ENCODE measurements at places on chromosomes 4 and X.

DNA sequence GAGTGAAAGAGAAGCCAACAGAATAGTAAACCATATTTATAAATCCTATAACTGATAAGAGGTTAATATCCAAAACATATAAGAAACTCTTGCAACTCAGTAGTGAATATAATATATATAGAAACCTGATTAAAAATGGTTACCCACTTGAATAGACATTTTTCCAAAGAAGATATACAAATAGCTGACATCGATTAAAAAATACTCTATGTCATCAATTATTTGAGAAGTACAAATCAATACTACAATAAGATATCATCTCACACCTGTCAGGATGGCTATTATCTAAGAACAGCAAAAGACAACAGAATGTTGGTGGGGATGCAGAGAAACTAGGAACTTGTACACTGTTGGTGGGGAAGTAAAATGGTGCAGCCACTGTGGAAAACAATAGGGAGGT, 254.4 kb downstream of the PPARGC1A start:
- DNase-seq, result no peak

- DNase-seq, result no peak
Measured at GRCh38 chrX:87578978-87579377, 61.4 kb downstream of the KLHL4 start.

DNA sequence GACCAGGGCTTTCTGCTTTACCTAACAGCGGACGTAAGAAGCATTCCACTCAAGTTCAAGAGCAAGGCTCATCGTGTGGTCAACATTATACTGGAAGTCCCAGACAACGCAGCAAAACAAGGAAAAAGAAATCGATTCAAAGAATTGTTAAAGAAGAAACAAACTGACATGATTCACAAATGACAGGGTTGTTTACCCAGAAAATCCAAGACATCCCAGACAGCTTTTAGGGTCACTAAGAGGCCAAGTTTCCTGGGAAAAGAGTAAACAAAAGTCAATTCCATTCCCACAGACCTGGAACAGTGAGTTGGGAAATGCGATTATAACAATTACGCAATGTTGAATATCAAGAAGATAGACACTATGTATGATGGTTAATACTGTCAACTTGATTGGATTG, 21.5 kb upstream of the HTRA3 start:
- DNase-seq, result no peak

DNA sequence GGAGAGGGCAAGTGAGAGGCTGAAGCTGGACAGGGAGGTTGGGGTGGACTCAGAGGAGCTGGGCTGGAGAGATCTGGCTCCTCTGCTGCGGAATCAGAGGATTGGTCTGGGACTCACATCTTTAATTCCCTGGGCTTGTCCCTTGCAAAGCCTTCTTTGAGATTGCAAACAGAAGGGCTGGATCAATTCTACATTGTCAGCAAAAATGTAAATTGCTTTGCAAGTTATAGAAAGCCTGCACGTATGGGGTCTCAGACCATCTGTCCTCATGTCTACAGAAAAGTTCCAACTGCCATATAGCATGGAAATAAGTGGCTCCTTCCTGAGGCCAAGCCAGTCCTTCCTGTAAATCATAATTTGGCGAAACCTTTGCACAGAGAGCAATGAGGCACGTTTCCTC, 449.6 kb downstream of the UBE2NL start:
- no peak for DNase-seq

DNA sequence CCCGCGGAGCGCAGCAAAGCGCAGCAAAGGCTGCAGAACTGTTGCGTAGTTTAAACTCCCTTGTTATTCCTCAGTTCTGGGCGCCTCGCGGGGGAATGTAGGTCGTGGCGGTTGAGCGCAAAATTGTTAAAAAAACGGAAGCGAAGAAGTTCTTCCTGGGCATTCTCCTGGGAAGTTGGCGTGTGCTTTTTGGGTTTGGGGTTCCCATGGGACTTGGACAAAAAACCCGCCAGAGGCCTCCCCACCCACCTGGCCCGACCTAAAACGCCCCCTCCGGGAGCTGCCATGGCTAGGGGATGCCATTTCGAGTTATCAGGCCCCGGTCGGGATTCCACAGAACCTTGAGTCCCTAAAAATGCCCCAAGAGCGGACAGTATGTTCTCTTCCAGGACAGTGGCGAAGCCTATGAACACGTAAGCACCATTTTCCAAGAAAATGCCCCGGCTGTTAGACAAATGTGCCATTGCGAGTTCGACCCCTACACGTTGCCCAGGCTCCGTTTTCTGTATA, 8.9 kb downstream of the ZIC3 start:
- DNase-seq, result no peak

DNA sequence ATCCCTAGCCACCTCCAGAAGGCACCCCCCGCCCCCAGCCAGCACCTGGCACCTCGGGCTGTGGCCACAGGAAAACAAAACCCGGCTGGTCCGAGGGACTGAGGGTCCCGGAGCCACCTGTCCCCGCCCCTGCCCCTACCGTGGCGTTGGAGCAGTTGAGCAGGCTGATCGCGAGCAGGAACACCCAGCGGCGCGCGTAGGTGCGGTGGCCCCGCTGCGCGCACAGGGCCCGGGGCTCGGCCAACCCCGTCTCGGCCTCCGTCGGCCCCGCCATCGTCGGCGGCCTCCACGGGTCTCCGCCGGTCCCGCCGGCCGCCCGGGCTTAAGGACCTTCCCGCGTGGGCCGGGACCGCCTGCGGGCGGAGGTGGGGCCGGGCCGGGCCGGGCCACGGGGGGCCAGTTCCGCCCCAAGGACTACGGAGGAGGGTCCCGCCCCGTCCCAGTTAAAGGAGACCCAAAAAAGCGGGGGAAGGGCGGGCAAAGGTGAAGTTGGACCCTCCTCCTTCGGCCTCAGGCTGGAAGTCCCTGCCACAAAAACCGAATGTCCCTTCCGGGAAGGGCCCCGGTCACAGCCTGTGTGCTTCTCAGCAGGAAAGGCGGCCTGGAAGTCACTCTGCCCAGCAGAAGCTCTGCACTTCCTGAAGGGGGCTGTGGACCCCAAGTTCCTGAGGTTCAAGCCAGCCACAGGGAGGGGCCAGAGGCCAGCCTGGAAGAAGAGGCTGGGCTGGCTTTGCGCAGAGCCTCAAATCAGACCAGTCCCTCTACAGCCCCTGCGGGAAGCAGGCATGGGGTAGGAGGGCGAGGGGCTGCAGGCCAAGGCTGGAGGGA, at the start of gene SLC49A3:
Gene SLC49A3 (minus strand): TSS at position 298 of the 828 bp plus-strand sequence. CDS start 24 bp downstream, at position 274.
- DNase-seq, result peak; percentile 52

DNA sequence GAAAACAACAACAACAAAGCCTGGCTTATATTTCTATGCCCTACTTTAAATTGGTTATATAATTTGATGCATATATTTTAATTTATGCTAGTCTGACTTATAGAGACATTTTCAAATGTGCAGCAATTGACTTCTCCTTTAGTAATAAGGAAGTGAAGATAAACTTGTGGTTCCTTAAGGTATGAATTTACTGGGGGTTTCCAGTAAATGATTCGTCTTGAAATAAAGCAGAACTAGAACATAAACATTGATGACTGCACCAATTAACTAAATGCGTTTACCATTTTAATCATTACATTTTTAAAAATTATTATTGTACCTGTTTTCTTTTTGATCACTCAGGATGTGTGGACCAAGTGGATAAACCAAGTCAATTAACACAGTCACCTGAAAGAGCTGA, 99.6 kb upstream of the CCSER1 start:
- DNase-seq, result no peak

DNA sequence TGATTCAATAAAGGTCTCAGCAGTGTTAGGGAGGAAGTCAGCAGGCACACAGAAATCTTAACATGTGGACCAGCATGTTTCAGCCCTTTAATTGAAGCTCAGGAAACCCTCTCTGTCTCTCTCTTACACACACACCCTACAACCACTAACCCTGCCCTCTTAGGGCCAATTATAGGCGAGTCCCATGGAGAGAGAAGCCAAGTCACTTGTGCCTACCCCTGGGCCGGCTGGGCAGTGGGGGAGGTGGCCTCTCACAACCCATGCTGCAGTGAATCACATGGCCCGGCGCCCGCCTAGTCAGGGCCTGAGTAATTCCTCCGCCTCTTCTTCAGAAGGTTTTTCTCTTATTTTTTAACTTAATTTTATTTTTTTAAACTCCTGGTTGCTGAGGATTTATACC, 3.7 kb downstream of the FGD1 start:
- no peak for DNase-seq

- no peak for DNase-seq
Measured at GRCh38 chr4:25029479-25030276, 1.1 kb downstream of the LGI2 start.

- DNase-seq, result peak; percentile 80
Measured at GRCh38 chr4:75939890-75940691, 722 bp downstream of the NAAA start.

DNA sequence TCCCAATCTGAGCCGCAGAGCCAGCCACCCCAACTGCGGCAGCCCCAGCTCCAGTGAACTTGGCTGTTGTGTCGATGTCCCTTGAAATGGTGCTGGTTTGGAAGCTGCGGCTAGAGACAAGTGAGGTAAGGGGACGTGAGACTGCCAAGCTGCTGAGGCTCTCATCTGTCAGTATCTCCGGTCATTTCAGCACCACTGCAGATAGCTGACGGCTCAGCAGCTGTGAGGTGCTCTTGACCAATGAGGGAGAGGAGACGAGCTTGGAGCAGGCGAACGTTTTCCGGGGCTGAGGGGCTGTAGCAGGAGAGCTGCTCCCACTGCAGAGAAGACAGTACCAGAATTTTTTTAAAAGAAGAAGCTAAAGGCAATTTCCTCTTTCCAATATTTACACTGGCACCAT, 175.5 kb upstream of the CASK start:
- DNase-seq, result peak; percentile 17

GRCh38 chr4:126012691-126013290, 698.0 kb downstream of the FAT4 start:
- no peak for DNase-seq

- no peak for DNase-seq
Measured at GRCh38 chr4:124019749-124020549, 623.4 kb downstream of the SPRY1 start.

DNA sequence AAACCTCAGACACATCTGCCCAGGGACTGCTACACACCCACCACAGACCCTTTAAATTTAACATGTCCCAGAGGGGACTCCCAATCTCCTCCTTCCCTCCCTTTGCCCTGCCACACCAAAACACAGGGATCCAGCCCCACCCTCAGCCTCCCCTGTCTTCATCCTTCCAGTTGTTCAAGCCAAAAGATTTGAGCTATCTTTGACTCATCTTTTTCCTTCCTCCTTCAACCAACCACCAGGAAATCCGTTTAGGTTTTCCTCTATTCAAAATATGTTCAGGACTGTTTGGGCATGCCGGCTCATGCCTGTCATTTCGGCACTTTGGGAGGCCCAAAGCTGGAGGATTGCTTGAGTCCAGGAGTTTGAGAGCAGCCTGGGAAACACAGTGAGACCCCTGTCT, 6.9 kb upstream of the STK32B start:
- DNase-seq, result no peak

- DNase-seq, result no peak
Measured at GRCh38 chr4:77209936-77210335, 52.9 kb downstream of the CCNG2 start.

- DNase-seq, result no peak
Measured at GRCh38 chr4:26729027-26729426, 131.6 kb upstream of the STIM2 start.

- DNase-seq, result no peak
Measured at GRCh38 chr4:26748811-26749210, 111.8 kb upstream of the STIM2 start.

DNA sequence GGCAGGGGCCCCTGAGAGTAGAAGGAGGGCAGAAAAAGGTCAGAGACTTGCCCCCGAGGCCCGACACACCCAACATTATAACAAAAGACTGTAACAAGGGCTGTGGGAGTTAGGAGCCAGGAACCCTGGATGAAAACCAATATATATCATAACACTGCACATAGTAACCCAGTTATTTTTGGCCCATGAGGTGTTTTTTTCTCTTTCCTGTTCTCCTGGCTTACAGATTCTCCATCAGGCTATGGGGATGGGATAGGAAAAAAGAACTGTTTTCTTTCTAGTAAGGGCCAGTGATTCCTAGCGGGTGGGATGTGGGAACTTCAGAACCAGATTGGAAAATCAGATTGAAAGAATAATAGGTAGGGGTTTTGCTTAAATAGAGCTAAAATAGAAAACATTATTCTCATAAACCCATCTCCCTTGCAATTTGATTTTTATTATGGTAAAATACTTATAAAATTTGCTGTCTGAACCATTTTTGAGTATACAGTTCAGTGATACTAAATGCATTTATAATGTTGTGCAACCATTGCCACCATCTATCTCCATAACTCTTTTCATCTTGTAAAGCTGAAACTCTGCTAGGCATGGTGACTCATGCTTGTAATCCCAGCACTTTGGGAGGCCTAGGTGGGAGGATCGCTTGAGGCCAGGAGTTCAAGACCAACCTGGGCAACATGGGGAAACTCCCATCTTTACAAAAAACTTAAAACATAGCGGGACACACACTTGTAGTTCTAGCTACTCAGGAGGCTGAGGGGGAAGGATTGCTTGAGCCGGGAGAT, 33.5 kb downstream of the SNX25 start:
- DNase-seq, result no peak

- no peak for DNase-seq
Measured at GRCh38 chr4:109721033-109721432, 8.8 kb downstream of the PLA2G12A start.

DNA sequence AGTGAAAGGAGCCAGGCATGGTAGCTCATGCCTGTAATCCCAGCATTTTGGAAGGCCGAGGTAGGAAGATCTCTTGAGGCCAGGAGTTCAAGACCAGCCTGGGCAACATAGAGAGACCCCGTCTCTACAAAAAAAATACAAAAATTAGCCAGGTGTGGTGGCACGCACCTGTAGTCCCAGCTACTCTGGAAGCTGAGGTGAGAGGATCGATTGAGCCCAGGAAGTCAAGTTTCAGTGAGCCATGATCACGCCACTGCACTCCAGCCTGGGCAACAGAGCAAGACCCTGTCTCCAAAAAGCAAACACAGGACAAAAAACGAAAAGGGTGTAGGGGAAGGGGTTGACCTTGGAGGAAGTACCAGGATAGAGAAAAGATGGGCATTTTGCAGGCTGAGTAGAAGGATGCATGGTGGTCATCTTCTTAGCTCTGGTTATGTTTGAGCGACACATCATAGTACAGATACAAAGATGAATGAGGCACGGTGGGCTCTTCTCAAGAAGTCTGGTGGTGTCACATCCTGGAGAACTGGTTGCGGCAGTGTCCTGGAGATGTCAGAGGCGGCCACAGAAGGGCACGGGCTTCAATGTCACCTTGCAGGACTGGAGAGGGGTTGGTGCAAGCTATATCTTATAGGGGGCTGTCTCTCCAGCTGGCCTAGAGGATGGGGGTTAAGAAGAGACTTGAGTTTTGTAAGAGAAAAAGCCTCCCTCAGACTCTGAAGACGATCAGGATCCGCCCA, 32.0 kb downstream of the SLC25A5 start:
- DNase-seq, result no peak

Measured in left ventricle myocardium inferior (tissue), 1 donor.